ENCODE measurements at places on chromosomes 3 and 15.
A peak's percentile ranks its signal among the peaks of the same experiment; 100 is the strongest.

- DNase-seq: no peak
These were observed 76.4 kb downstream of the DAPK2 start for GRCh38 chr15:63969652-63970421.

- no peak for DNase-seq
These were observed 55.0 kb downstream of the FEZF2 start for GRCh38 chr3:62318365-62318751.

DNA sequence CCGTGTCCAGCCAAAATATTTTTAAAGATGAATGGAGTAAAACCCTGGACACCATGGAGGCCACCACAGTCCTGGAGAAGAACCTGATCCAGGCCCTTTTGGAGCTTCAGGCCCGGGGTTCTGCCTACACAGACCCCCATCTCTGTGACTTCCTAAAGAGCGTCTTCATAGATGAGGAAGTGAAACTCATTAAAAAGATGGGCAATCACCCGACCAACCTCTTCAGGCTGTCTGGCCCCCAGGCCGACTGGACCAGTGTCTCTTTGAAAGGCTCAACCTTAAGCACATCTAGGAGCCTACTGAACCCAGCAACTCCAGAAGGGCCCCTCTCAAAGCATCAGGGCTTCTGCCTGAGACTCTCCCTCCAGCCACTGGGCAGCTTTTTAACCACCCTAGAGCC is 107.9 kb upstream of the FAM174B start:
- no peak for DNase-seq

DNA sequence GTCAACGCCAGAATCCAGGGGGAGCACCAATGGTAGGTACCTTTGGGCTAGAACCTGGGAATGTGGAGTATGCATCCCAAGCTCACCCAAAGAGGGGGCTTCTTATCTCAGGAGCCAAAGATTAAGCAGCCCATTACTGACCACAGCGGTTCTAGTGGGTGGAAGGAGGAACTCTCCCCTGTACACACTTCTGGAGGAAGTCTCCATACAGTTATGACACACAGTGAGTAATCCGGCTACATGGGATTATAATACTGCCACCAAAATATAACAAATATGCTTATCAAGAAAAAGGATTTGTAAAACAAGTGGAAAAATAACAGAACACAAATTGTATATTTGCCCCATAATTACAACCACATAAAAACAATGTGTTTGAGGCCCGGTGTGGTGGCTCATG is 8.4 kb downstream of the MYO1E start:
- no peak for DNase-seq

DNA sequence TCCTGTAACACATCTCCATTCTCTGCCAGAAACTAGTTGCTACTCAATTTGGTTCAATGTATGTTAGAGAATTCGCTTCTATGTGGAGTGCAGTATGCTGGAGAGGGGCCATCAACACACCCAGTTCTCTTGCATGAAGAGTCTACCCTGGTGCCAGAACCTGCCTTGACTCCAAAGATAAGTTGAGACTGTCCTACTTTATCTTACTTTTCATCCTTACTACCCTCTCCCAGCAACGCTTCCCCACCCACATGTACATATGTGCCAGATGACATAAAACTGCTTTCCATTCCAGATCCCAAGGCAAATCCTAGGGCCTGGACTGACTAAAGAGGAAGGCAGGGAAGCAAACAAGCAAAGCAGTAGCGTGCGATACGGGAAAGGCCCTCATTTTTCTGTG is 442.6 kb upstream of the THRB start:
- DNase-seq: no peak

GRCh38 chr3:129316248-129317013 is 37.8 kb downstream of the HMCES start:
- DNase-seq: peak; percentile 87

DNA sequence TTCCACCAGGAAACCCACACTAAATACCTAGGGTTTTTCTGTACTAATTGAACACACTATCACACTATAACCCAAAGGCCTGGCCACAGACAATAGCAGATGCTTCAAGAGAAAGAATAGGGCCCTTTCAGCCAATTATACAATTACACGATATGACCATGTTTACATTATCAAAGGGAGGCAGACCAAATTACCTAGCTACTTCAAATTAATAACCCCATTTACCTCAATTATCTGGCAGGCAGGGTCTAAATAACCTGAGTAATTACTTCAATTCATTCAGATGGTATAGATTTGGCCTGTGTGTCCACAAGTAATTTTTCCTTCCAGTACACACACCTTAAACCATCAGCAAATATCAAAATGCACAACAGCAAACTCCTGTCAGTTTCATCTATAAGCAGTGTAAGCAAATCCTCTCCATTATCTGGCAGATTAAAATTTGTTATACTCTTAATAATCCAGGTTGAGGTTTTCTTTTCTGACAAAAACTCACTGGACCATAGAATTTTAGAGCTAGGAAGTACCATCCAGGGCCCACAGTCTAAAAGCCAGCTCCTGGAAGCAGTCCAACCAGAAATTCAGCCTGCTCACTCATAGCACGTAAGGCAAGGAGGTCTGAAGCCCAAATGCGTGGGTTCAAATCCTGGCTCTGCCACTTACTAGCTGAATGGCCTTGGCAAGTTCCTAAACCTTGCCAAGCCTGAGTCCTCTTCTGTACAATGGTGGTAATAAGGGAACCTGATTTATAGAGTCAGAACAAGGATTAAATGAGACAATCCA is 51.8 kb downstream of the RFTN1 start:
- no peak for DNase-seq

- DNase-seq: no peak
These were observed 122.9 kb downstream of the RORA start for GRCh38 chr15:61106044-61106834.

GRCh38 chr3:39180183-39180545 is 12.2 kb downstream of the XIRP1 start:
- DNase-seq: no peak

GRCh38 chr3:16866571-16866970 is 18.2 kb upstream of the PLCL2 start:
- no peak for DNase-seq

DNA sequence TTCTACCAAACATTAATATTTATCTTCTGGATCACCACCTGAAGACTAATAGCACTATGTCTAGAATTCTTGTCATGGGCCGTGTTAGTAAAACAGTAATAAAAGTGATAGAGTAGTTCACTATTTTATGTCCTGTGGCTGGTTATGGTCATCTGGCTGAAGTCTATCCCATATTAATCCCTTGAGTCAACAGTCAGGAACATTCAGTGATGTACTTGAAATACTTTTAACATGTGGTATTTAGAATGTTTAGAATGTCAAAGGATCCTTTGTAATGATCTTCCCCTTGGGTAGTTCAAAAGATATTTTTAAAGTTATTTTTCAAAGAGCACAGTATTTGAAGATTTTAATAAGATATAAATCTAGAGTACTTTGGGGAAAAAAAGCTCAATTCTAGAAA is 117.0 kb downstream of the MBNL1 start:
- DNase-seq: no peak

- no peak for DNase-seq
These were observed 104.7 kb downstream of the SERPINI1 start for GRCh38 chr3:167840247-167840646.

GRCh38 chr3:193885832-193886231 is 250.1 kb upstream of the HES1 start:
- no peak for DNase-seq

DNA sequence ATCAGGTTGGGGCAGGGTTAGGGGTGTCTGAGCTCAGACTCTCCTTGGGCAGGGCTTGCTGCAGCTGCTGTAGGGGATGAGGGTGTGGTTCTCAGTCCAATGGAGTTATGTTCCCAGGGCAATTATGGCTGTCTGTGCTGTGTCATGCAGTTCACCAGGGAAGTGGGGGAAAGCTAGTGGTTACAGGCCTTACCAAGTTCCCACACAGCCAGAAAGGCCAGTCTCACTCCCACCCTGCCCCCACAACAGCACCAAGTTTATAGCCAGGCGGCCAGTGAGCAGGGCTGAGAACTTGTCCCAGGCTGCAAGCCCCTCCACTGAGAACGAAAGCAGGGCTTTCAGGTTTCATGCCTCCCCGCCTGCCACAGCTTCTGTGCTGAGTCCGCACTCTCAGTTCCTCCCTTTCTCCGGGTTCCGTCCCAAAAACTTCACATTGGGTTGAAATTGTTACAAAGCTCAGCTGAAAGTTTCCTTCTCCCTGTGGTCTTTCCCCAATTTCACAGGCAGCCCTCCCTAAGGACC is 19.6 kb upstream of the CPOX start:
- no peak for DNase-seq

GRCh38 chr15:81292523-81293001 is 31.4 kb downstream of the STARD5 start:
- DNase-seq: no peak

DNA sequence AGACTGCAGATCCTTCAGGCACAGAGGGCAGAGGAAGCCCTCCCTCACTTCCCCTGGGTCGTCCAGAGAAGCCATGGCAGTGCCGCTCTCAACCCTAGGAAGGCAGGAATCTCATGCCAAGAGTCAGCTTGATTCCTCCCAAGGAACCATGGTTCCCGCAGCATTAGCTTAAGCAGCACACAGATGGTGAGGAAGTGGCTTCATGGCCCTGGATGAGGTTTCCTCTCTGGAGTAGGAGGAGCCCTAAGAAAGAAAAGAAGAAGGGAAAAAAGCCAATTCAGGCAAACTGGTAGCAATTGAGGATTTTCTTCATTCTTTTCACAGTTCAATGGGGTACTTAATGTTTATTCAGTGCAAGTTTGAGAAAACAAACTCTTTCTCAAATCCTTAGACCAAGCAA is 2.9 kb downstream of the RBSN start:
- DNase-seq: no peak

DNA sequence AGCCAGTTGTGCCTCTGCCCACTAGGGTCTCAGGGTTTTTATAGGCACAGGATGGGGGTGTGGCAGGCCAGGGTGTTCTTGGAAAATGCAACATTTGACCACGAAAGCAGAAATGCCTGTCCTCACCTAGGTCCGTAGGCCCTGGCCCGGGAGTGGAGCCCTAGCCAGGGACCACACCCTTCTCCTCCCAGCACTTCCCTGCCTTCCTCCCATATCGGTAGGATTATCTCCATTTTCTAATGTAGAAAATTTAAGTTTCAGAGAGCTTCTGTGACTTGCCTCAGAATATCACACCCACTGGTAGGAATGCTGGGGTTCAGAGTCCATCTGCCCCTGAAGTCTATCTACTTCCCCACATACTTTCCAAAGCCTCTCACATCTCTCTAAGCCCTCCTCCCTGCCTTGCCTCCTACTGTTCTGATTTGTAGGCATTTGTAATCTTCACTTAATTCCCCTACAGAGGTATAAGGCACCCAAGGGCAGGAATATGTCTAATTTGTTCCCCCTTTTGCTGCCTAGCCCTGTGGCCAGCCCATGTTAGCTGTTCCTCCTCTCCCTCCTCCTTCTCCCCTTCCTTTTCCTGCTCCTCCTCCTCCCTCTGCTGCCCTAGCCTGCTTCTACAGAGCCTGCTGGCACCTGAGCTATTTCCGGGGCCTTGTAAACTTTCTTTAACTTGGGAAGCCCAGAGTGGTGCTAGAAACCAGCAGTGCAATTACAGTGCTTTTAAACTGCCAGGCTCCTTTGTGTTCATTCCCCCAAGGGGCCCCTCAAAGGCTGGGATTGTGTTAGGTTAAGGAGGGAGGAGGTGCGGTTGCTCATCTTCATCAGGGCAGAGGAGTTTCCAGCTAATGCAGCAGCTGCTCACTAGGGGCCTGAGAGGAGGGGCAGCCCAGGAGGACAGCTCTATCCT is 71.1 kb downstream of the MRPL46 start:
- no peak for DNase-seq

- no peak for DNase-seq
These were observed 175.6 kb downstream of the MFSD1 start for GRCh38 chr3:158977497-158977896.

- no peak for DNase-seq
These were observed 176.1 kb upstream of the THBS1 start for GRCh38 chr15:39404767-39405181.

- no peak for DNase-seq
These were observed 2.0 kb downstream of the NDUFB5 start for GRCh38 chr3:179606534-179607085.

GRCh38 chr15:38054488-38054887 is 120.0 kb downstream of the TMCO5A start:
- DNase-seq: no peak

GRCh38 chr3:189966843-189967242 is 153.9 kb downstream of the P3H2 start:
- DNase-seq: no peak

- no peak for DNase-seq
These were observed 57.6 kb downstream of the ANP32A start for GRCh38 chr15:68763063-68763462.

DNA sequence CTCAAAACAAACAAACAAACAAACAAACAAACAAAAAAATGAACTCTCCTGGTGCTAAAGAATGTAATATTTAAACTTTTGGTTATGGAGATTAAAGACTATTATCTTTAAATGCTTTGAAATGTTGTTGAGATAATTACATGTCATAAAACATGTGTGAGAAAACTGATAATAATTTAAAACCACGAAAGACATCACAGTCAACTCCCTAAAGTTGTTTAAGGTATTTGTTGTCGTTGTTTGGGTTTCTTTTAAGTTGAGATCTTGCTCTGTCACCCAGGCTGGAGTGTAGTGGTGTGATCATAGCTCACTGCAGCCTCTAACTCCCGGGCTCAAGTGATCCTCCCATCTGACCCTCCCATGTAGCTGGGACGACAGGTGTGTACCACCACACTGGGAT is 12.0 kb downstream of the EFCAB12 start:
- DNase-seq: no peak

GRCh38 chr3:16448639-16449070 is 64.8 kb downstream of the RFTN1 start:
- DNase-seq: peak; percentile 80

GRCh38 chr15:101177866-101178265 is 74.0 kb downstream of the CHSY1 start:
- DNase-seq: no peak

DNA sequence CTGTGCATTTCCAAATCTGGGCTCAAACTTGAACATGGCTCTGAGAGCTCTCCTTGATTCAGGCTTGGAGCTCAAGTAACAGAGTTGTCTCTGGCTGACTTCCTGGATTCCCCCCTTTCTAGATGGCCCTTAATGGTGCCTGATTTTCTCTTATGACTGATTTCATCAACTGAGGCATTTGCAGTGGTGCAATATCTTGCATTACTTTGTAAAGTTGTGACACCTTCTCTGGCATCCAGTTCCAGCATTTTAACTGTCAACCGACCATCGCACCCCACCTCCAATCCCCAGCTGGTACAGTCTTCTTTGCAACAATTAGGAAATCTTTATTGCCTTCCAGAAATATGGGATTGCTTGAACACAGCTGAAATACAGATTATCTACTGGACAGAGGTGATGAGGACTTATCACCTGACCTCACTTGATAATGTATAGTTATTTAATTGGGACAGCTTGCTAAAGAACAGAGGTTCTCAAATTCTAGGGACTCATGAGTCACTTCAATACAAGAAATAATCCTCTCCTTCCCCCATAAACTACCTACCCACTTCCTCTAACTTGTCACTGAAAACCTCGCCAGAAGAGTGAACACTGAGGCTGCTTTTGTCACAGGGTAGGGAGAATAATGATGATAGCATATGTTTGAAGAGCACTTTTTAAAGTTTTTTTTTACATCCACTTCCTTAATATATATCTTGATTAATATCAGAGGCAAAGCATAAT is 41.8 kb downstream of the FILIP1L start:
- no peak for DNase-seq

- DNase-seq: no peak
These were observed 36.4 kb upstream of the PRR23E start for GRCh38 chr3:127156338-127157050.
